Renal cortical epithelial cell (primary cell): ENCODE measurements at places on chromosomes 16 and 17.

DNA sequence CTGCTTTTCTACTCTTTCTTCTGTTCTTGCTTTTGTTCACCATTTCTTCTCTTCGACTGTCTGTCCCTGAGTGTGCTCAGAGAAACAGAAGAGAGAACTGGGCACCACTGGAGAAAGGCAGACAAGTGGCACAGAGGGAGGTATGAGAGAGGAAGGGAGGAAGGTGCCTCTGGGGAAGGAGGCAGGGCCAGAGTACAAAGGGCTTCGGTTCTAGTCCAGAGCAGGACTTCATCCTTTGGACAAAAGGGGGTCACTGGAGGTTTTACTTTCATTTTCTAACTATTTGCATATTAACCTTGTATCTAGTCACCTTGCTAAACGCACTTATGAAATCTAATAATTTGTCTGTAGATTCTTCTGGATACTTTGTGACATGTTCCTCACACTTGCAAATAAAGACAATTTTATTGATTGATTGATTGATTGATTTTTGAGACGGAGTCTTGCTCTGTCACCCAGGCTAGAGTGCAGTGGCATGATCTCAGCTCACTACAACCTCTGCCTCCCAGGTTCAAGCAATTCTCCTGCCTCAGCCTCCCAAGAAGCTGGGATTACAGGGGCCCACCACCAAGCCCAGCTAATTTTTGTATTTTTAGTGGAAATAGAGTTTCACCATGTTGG is 13.5 kb downstream of the ITGB4 start:
- no peak for DNase-seq

GRCh38 chr16:87487361-87487924 is 5.4 kb downstream of the ZCCHC14 start:
- DNase-seq, result peak; percentile 69

DNA sequence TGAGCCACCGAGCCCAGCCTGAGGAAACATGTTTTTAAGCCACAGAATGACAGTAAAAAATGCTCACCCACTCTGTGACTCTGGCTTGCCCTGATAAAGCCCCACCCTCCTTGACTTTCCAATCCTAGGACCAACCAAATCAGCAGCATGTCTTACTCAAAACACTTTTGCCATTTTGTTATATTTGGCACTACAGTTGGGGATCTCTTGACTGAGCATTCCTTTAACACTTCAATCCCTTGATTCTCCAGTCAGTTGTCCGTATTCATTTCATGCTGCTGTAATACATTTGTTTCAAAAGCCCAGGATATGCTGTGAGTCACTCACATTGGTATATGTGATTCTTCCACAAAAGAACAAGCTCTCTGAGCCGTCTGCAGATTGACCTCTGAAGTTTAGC is 8.2 kb downstream of the MYH3 start:
- DNase-seq, result no peak

DNA sequence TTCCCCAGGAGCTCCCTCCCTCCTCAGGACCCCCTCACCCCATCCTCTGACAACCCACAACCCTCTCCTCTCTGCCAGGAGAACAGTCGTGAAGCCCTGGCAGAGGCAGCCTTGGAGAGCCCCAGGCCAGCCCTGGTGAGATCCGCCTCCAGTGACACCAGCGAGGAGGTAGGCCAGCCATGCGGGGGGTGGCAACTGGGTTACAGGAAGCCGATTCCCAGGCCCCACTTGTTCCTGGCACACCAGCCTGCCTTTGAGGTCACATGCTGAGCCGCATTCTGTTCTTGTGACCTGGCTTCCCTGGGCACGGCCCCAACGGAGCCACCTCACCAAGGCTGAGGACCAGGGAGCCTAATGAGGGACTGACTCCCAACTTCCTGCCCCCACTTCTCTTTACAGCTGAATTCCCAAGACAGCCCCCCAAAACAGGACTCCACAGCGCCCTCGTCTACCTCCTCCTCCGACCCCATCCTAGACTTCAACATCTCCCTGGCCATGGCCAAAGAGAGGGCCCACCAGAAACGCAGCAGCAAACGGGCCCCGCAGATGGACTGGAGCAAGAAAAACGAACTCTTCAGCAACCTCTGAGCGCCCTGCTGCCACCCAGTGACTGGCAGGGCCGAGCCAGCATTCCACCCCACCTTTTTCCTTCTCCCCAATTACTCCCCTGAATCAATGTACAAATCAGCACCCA is 7.9 kb downstream of the NAT9 start:
- DNase-seq, result peak; percentile 64

DNA sequence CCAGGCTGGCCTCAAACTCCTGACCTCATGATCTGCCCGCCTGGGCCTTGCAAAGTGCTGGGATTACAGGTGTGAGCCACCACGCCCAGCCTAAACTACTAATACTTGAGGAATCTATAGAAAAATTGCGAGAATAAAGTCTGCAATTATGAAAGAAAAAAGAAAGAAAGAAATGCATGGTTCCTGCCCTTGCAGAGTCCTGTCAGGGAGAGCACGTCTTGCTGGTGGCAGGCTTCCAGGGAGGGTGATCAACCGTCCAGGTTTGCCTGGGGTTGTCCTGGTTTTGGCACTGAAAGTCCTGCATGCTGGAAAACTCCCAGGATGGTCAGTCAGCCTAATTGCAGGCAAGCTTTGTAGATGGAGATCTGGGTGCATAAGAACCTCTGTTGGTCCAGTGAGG is 21.5 kb upstream of the KIFC3 start:
- peak; percentile 75 for DNase-seq

DNA sequence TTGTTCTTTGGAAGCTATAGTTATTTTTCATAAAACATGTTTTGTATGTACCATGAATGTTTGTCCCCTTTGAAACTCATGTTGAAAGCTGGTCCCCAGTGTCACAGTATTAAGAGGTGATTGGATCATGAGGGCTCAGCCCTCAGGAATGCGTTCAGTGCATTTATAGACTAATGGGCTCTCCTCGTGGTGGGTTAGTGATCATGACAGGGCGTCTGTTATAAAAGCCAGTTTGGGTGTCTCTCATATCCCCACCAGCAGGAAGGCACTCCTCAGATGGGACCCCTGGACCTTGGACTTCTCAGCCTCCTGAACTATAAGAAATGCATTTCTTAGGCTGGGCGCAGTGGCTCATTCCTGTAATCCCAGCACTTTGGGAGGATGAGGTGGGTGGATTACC is 10.4 kb downstream of the BANP start:
- DNase-seq, result no peak

- peak; percentile 67 for DNase-seq
These were observed 2.5 kb downstream of the HS3ST2 start for GRCh38 chr16:22816475-22816874.

DNA sequence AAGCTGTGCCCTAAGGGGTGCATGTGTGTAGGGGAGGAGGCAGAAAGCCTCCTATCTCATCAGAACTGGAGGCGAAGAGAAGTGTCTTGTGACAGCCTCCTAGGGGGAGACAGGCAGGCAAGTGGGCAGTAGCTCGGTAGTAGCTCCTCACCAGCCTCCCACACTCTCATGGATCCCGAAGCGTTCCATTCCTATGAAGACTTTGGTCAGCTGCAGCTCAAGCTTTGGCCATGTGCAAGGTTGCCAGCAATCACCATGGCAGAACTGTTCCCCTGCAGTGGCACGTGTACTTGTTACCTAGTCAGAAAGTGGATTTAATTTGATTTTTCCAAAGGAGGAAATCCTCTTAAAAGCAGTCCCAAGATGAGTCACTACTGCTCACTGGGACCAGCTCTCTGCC is 6.7 kb downstream of the MRPL58 start:
- DNase-seq, result no peak
